Activated CD8-positive, alpha-beta memory T cell treated with anti-CD3 and anti-CD28 coated beads for 1 hour (primary cell): ENCODE measurements at places on chromosomes 16 and 17.

DNA sequence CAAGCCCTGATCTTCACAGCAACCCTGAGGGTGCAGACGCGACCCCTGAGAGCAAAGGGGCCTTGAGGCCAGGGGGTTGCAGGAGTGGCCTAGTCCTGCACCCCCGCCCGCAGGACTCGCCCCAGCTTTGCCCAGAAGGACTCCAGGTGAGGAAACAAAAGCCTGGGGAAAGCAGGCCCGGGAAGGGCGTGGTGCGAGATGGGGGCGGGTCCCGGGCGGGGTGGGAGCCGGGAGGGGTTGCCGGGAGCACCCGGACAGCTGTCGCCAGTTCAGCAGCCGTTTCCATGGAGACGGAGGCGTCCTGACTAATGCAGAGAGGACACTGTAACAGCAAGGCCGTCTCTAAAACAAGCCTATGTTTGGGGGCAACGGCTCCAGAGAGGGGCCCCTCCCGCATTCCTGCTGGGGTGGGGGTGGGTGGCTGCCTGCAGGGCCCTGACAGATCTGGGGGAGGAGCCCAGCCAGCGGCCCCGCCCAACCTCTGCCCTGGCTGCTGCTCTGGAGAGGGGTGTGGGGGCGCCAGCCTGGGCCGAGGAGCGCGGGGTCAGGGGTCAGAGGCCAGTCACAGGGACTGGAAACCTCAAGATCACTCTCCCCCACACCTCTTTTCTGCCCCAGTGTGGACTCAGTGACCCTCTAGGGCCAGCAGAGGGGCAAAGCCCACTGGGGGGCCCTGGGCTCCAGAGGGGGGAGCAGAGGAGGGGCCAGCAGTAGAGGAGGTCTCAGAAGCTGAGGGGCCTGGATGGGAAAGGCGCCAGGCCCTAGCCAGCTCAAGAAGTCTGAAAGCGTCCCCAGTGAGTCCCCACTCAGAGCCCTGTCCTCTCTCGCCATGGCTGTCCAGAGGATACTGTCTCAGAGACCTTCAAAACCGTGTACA, 3.1 kb upstream of the TPPP3 start:
- no peak for DNase-seq

- DNase-seq, result no peak
Measured at GRCh38 chr16:76791151-76791550, 399.8 kb upstream of the MON1B start.

DNA sequence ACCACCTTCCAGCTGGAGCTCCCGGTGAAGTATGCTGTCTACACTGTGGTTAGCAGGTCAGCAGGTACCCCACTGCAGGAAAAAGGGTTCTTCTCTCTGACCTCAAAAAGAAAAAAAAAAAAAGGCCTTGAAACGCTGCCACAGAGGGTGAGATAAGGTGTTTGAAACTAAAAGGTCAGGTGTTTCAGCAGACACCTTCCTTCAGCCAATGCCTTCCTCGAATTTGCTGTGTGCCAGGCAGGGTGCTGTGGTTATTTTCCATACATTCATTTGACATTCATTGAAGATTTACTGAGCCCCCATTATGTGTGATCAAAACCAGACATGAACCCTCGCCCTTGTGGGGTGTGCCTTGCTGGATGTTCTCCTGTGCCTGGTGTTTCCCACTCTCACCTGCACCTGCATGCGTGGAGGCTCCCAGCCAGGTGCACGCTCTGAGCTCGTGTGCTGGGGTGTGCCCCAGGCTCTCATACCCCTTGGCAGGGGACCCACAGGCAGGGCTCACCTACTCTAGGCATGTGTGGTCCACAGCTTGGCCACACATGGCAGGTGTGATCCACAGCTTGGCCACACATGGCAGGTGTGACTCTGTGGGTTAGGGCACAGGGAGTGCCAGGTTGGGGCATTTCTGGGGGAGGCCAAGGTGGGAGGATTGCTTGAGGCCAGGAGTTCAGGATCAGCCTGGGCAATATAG, 15.8 kb upstream of the ITGAD start:
- no peak for DNase-seq

GRCh38 chr17:75572713-75573539, 14.7 kb upstream of the MYO15B start:
- no peak for DNase-seq

GRCh38 chr16:88943131-88943664, 33.8 kb downstream of the CBFA2T3 start:
- no peak for DNase-seq

DNA sequence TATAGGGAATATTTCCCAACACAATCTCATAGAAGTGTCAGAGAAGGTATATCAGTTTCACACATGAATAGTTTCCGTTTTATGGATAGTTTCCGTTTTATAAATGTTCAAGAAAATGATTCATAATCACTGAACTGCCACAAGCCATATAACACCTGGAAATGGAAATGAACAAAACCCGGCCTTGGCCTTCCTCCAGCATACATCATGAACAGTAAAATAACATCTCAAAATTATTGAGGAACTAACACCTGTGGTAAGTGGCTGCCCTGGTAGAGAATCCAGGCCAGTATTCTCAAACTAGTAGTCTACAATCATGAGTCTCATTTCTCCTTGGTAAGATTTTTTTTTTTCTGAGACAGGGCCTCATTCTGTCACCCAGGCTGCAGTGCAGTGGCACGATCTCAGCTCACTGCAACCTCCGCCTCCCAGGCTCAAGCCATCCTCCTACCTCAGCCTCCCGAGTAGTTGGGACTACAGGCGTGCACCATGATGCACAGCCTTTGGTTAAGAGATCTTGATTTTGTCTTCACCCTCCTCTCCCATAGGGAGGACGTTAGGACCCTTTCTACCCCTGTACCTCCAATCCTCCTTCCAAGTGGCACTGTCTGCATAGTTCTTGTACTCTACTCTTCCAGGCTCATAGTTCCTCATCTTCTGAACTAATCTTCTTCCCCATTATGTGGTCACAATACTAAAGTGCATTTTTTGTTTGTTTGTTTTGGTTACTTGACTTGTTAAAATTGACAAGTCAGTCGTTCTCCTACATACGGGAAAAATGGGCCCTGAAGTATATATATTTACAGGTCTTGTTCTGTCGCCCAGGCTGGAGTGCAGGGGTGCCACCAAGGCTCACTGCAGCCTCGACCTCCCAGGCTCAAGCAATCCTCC, 15.0 kb upstream of the RGS9 start:
- DNase-seq, result no peak

DNA sequence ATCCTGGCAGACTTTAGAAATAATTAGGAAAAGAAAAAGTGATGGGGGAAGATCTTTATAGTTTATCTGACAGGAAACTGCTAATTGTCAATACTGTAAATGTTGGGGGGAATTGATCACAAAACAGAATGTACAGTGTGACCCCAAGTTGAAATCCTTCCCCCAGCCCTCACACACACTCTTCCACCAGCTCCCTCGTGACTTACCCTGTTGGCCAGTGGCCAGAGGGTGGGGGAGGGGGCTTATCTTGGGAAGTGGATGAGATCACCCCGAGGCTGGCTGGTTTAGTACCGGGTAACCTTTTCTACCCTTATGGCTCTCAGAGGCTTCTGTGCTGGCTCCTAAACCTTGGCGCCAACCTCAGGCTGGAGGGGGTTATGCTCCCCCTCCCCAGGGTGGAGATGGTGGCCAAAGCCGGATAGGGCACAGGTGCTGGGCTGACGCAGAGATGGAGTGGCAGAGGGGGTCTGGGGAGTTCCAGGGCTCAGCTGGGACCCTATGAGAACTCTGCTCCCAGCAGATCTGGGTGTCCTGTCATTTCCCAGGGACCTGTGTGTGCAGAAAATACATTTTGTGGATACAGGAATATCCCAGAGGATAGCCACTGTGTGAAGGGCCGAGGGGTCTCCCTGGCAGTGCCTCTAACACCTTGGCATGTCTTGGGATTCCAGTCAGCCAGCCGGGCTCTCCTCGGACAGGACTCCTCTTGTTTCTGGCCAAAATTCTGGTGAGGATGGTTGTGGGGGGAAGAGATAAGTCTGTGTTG, 18.6 kb downstream of the CDH16 start:
- no peak for DNase-seq

GRCh38 chr17:50818261-50818660, 17.1 kb upstream of the WFIKKN2 start:
- no peak for DNase-seq

DNA sequence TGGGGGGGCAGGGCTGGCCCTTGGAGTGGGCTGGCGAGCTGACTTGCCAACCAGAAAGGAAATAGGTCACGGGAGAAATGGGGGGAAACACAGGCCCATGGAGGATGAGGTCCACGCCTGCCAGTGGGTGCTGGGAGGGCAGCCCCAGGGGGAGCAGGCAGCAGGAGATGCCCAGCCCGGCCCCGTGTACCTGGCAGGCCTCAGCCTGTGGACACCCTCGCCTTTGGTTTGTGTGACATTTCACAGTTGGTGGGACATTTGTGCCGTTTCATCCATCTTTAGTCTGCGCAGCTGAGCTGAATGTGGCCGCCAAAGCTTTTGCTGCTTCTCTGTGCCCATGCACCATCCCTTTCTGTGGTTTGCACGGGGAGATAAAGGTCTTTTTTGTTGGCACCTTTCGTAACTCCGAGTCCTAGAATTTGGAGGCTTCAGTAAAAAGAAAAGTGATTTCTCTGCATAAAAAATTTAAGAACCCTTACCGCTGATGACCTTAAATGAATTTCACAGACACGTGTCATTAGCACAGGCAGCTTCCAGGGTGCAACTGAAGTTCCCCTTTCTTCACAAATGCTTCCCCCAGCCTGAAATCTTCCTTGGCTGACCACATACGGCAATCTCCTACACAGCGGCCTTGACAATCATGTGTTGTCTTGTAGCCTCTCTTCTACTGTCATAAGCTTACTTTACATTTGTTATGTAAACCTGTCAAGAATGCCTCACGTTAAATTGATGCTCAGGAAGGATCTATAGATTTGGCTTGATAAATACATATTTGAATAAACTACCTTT, 193.6 kb downstream of the RPTOR start:
- DNase-seq, result no peak

- DNase-seq, result no peak
Measured at GRCh38 chr17:40562838-40563219, 2.4 kb downstream of the CCR7 start.

DNA sequence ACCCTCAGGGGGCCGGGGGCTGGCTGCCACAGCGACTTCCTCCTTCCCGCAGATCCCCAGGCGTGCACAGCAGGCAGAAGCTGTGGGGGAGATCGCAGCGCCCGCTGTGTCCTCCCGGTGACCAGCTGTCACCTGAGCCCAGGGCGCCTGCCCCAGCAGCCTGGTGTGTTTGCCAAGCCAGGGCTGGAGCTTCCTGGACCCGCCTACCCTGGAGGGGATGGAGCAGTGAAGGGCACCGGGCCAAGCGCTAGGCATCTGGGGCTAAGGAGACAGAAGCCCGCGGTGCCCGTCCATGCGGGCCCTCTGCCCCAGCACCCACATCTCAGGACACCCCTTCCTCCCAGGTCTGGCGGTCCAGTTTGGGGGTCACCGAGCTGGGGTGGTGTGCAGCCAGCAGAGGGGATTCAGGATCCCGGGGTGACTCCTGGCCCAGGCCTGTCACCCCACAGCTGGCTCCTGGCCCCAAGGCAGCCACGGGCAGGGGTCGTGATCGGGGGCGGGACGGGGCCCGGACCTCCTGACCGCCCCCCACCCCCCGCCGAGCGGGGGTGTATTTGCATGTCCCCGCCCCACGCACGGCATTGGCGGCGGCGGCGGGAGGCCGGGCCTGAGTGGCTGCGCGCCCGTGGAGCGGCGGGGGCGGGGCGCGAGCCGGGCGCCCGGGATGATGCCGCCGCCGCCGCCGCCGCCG, at the start of gene RAB26:
TSS of gene RAB26 (plus strand) at position 645 of the 691 bp plus-strand sequence. CDS start 159 bp downstream, outside the sequence.
- DNase-seq, result no peak
